H9 (cell line): ENCODE measurements at places on chromosomes 16 and 17. TPM values are rescaled to one million over a fixed set of nuclear protein-coding genes. Genes with fewer than 3 reads are reported as not detected.

Gene SRL
- total RNA-seq: not detected in 2 replicates

Gene RAB37
- total RNA-seq: 2.5 and 3.6 TPM in 2 replicates

Gene CMTM1
- 2.1 and 2.6 TPM in 2 replicates for total RNA-seq

Gene PMFBP1
- total RNA-seq: 1.6 and 2.7 TPM in 2 replicates

Gene BAIAP3
- total RNA-seq: 5.9 and 6.8 TPM in 2 replicates

Gene KRT36
- not detected in 2 replicates for total RNA-seq

Gene NLRC5
- total RNA-seq: 1.6 and 2.4 TPM in 2 replicates

DNA sequence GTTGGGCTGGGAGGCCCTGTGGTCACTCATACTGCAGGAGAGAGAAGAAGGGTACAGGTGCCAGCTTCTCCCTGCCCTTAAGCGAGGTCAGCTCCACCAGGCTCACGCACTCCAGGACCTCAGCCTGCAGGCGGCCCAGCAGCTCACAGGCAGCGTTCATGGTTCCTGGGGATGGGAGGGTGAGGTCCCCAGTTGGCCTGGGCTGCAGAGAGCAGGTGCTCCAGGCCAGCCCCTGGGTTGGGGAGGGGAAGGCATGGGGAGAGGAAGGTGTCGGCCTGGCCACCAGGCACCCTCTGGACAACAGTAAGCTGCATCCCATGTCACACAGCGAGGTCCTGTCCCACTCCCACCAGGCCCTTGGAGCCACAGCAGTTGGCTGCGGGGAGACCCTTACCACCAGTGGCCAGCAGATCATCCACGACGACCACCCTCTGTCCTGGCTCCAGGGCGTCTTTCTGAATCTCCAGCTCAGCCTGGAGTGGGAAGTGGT, 2.0 kb downstream of the APRT start:
- H3K36me3 ChIP-seq: peaks cover 54% of the 10 kb centered on the region
- H3K27ac ChIP-seq: no peak overlapping the region
- peak; percentile 39 for DNase-seq
- H3K4me1 ChIP-seq: no peaks in the 10 kb centered on the region
- peak overlapping the region; percentile 83 for H3K4me3 ChIP-seq
- no peaks in the 10 kb centered on the region for H3K27me3 ChIP-seq

DNA sequence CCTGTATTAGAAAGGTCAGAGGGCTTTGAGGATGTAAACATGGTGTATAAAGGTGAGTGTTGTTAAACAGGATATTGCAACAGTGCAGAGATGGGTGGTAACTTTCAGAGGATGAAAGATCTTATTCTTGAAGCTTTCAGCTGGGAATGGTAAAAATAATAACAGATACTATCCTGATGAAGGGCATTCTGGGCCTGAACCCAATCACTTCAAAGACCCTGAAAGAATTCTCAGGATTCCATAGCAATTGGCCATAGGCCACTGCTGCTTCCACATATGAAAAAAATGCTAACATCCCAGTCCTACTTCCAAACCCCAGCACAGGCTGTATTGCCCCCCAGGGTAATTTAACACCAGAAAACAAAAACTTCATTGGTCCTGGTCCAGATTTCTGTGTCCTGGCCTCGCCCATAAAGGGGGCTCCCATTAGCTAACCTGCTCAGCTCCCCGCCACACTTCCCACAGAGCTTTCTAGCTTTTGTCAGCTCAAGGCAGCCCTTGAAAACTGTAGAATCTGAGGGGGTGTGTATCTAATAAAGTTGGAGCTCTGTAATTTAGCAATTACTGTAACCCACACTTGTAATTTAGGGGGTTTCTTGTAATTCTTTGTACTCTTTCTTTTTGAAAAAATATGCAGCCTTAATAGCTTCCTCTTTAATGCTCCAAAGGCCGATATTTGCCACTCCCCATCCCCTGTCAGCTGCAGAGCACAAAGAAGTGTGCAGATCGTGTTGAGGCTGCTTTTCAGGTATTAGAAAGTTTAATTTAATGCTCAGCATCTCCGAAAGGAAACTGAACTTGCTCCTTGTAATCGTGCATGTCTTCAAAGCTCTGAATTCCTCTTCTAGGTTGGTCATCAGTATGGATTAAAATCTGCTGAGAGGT, 371.5 kb downstream of the SEC14L1 start:
- H3K36me3 ChIP-seq: no peaks in the 10 kb centered on the region; the same call in 2 of the 3 replicates
- H3K4me1 ChIP-seq: 0 out of 2 replicates have a peak, but pooled peaks cover 3% of the 10 kb centered on the region
- no peak for DNase-seq
- H3K27me3 ChIP-seq: no peaks in the 10 kb centered on the region
- H3K4me3 ChIP-seq: no peak overlapping the region

DNA sequence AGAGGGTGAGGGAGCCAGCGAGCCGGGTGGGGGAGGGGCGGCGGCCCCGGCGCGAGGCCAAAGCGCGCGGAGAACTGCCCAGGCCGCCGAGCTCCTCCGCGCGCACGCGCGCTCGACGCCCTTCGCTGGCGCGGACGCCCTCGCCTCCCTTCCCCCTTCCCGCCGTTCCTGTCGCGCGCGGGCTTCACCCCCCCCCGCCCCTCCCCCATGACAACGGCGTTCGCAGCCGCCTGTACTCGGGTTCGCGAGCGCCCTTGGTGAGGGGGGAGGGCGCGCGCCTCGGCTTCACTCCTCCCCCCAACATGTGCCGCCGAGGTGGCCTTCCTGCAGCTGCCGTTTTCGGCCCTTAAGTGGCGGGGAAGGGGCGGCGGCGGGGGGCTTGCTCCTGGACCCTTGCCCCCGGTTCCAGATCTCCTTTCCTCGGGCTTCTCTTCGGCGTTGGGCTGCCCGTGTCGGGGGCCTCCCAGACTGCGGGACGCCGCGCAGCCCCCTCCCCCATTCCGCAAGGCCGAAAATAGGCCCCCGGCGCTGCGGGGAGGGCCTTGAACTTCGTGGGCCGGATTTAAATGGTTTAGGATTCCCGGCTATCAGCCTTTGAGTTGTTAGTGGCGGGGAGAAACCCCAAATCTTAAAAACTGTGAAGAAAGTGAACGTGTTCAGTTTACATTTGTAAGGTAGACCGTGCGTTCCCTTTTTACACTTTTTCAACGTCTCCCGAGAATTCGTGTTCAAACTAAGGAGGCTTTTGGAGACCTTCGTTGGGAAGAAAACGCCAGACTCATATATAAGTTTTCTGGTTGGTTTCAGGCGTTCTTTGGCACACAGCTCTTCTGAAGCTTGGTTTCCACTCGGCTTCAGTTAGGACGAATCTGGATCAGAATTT, 653 bp downstream of the SRRM2 start:
- no peaks in the 10 kb centered on the region for H3K27me3 ChIP-seq
- peak overlapping the region; percentile 90 for H3K4me3 ChIP-seq
- peaks cover 3% of the 10 kb centered on the region; the same call in 1 of the 2 replicates for H3K4me1 ChIP-seq
- no peak for DNase-seq

- H3K27me3 ChIP-seq: no peaks in the 10 kb centered on the region
- H3K27ac ChIP-seq: no peak overlapping the region
- no peaks in the 10 kb centered on the region for H3K4me1 ChIP-seq
Observed at GRCh38 chr17:43768382-43768781, 9.8 kb upstream of the SOST start.

- H3K4me3 ChIP-seq: no peak overlapping the region
- H3K36me3 ChIP-seq: peaks cover 16% of the 10 kb centered on the region
- H3K4me1 ChIP-seq: no peaks in the 10 kb centered on the region
- peak; percentile 75 for DNase-seq
- H3K27me3 ChIP-seq: no peaks in the 10 kb centered on the region
Observed at GRCh38 chr17:51585514-51586104, 325.3 kb downstream of the UTP18 start.

GRCh38 chr17:82640036-82640435, 8.2 kb downstream of the WDR45B start:
- H3K27me3 ChIP-seq: no peaks in the 10 kb centered on the region
- H3K4me1 ChIP-seq: no peaks in the 10 kb centered on the region
- no peak overlapping the region for H3K27ac ChIP-seq
- peaks cover 28% of the 10 kb centered on the region; the same call in 2 of the 3 replicates for H3K36me3 ChIP-seq
- no peak for DNase-seq
- H3K4me3 ChIP-seq: no peak overlapping the region

DNA sequence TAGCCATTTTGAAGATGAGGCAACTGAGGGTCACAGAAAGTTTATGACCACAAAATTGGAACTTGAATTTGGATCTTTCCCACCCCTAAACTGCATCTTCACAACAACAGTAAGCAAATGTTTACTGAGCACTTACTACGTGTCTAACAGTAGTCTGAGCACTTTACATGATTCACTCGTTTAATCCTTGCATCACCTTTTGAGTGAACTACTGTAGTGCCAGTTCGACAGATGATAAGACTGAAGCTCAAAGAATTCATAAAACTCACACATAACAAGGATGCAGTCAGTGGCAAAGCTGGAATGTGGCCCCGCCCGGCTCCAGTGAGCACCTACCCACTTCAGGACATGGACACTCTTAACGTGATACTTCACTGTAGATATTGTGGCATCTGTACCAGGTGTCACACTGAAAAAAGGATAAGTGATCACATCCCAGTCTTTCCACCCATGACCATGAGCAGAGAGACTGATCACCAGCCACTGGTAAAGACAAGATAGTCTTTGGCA, 36.0 kb upstream of the HLF start:
- H3K27ac ChIP-seq: no peak overlapping the region
- H3K36me3 ChIP-seq: no peaks in the 10 kb centered on the region
- H3K4me3 ChIP-seq: no peak overlapping the region

- H3K36me3 ChIP-seq: peaks cover 16% of the 10 kb centered on the region; the same call in 1 of the 2 replicates
- H3K27me3 ChIP-seq: no peaks in the 10 kb centered on the region
- DNase-seq: no peak
- H3K27ac ChIP-seq: no peak overlapping the region
Observed at GRCh38 chr16:11699234-11699894, 31.1 kb downstream of the SNN start.

DNA sequence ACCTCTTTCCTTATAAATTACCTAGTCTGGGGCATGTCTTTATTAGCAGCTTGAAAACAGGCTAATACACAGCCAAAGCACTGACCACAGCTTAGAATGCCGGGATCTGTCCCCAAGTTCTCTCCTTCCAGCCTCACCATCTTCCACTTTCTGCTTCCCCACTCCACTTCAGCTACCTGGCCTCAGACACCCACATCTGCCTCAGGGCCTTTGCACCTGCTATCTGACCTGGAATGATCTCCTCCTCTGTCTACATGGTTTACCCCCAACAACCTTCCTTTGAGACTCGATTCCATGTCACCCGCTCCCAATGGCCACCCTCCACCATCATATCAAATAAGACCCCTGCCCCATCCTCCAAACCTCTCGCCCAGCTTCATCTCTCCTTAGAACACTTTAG, 152.6 kb upstream of the CDC42EP4 start:
- DNase-seq: no peak
- H3K27ac ChIP-seq: no peak overlapping the region
- H3K36me3 ChIP-seq: no peaks in the 10 kb centered on the region
- H3K27me3 ChIP-seq: no peaks in the 10 kb centered on the region
- no peaks in the 10 kb centered on the region for H3K4me1 ChIP-seq
- no peak overlapping the region; the same call in 2 of the 3 replicates for H3K4me3 ChIP-seq

GRCh38 chr17:76736349-76737081, 616 bp downstream of the SRSF2 start:
- peak overlapping the region; percentile 100 for H3K4me3 ChIP-seq
- H3K36me3 ChIP-seq: peaks cover 56% of the 10 kb centered on the region
- no peaks in the 10 kb centered on the region for H3K4me1 ChIP-seq
- H3K27me3 ChIP-seq: no peaks in the 10 kb centered on the region

DNA sequence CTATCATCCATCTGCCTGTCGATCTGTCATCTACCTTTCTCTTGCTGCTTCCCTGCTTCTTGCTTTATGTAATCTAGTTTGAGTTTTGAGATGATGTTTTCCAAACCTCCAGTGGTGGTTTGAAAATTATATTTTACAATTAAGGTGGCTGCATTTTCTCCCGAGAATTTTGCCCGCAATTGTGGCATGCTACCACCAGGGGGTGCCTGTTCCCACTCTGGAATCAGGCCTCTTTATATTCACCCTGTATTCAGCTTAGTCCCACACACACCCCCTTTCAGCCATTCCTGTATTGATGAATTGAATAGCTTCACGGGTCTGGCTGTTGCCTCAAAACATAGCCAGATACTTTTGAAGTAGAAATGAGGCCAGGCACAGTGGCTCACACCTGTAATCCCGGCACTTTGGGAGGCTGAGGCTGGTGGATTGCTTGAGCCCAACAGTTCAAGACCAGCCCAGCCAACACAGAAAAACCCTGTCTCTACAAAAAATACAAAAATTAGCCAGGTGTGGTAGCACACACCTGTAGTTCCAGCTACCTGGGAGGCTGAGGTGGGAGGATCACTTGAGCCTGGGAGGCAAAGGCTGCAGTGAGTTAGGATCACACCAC, 3.2 kb downstream of the PRSS22 start:
- H3K4me3 ChIP-seq: no peak overlapping the region
- DNase-seq: no peak
- no peaks in the 10 kb centered on the region for H3K27me3 ChIP-seq
- no peak overlapping the region for H3K27ac ChIP-seq

GRCh38 chr16:75130150-75130771, 13.7 kb upstream of the LDHD start:
- H3K27ac ChIP-seq: no peak overlapping the region
- peak; percentile 52 for DNase-seq
- H3K27me3 ChIP-seq: no peaks in the 10 kb centered on the region
- H3K4me3 ChIP-seq: no peak overlapping the region

GRCh38 chr16:70483426-70483825, 29.0 kb downstream of the FCSK start:
- no peak for DNase-seq
- no peaks in the 10 kb centered on the region for H3K27me3 ChIP-seq
- H3K4me3 ChIP-seq: no peak overlapping the region
- no peaks in the 10 kb centered on the region for H3K4me1 ChIP-seq

- no peaks in the 10 kb centered on the region; the same call in 1 of the 2 replicates for H3K36me3 ChIP-seq
- no peak overlapping the region for H3K4me3 ChIP-seq
- no peak overlapping the region for H3K27ac ChIP-seq
Observed at GRCh38 chr17:27481327-27481726, 25.1 kb downstream of the KSR1 start.

DNA sequence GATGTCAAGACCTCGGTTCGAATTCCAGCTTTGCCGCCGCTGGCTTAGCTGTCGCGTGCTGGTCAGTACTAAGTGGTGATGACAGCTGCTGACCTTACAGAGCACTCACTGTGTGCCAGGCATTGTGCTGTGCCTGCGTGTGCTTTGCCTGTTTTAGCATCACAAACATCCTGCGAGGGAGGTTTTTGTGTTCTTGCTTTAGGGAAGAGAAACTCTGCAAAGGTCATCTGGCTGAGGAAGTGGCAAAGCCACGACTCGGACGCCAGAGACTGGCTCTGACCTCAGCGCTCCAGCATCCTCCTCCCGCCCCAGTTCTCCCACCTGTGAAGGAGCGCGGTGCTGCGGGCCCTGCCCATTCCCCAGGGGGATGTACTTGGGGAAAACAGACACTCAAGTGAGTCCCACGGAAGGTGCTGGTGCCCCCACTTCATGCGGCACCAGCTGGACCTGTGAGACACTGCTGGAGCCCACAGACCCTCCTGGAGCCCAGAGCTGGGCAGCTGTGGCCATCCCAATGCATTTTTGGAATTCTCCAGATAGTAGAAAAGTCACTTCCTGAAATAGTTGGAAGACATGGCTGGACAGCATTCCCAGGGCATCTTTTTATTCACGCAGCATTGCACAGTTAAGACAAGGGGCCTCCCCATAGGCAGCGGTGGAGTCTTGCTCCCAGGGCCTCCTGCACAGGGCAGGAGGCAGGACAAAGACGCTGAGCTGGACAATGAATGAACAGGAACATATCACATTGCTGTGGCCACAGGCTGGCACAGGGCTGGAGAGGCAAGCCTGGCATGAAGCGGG, 20.0 kb upstream of the HERPUD1 start:
- DNase-seq: no peak
- no peaks in the 10 kb centered on the region for H3K36me3 ChIP-seq
- no peaks in the 10 kb centered on the region for H3K27me3 ChIP-seq
